Gastroesophageal sphincter (tissue), 4 donors: ENCODE measurements at places on chromosomes 3 and 15. TPM values are rescaled to one million over a fixed set of nuclear protein-coding genes. Genes with fewer than 3 reads are reported as not detected.

DNA sequence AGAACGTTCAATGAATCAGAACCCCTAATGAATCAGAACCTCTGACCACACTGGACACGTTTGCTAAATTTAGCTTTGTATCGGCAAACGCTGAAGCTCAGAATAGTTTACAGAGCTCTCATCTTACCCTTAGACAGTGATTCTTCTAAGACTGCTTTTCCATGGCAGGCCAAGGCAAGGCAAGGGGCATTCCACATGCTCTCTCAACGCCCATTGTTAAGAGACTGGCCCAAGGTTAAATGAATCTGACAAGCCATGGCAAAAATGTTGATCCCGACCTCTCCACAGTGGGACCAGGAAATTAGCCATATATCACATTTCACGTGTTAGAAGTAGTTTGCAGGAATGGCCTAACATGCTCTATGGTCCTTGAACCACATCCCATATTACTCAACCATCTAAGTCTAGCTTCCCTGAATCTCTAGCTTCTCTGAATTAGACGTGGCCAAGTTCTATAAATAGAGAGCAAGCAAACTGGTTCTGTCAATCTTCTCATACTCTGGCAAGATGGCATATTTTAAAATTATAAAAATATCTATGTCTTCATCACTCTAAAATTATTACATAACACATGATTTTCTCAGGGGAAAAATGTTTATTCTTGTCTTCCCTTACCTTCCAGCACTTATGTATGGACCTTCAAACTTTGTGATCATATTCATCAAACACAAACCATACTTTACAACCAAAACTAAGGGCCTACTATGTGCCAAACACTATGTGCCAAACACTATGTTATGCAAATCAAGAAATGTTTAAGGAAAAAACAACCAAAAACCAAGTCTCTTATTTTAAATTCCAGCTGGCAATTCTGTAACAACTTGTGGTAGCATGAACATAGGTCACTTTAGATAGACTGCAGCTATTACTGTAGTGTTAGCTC lies 54.3 kb downstream of the AAGAB start:
- no peak for ATAC-seq

DNA sequence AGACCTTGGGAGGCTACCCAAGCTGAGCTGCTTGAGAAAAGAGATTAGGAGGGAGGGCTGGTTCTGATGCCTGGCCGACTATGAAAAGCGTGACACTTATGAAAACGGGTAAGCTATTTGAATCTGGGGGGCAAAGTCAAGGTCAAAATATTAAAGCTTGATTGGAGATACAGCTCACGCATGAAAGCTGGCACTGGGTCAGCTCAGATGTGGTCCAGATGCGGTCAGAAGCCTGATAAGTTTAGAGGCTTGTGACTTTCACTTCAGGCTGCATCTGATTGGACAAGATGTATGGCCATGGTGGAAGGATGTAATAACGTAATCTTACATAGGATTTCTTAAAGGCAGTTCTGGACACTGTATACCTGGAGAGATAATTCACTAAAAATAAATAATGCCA lies 690.3 kb downstream of the NTRK3 start:
- no peak for ATAC-seq

GRCh38 chr3:188176884-188177283 lies 22.9 kb downstream of the LPP start:
- ATAC-seq: no peak

- no peak for ATAC-seq
These were observed 30.0 kb downstream of the MB21D2 start for GRCh38 chr3:192887701-192888100.

- no peak for ATAC-seq
These were observed 71.5 kb upstream of the TNIK start for GRCh38 chr3:171531716-171532115.

DNA sequence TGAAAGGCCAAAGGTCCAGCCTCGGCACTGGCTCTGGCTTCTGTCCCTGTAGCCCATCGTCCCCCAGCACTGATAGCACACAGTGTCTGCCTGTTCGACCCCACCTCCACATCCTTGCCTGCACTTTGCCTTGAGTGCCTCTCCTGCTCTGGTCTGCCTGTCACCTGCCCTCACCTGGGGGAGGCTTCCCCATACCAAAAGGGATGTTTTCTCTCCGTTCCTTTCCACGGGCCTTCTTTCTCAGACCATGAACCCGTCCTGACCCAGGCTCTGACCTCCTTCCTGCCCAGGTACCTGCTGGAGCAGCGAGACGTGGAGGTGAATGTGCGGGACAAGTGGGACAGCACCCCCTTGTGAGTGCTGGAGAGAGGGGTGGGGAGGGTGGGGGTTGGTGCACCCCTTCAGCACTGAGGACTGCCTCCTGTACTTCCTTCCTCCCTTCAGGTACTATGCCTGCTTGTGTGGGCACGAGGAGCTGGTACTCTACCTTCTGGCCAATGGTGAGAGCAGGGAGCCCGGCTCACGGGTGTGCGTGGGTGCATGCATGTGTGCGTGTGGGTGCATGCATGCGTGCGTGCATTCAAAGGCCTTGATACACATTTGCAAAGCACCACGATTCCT lies 1.5 kb downstream of the ABTB1 start:
- ATAC-seq: no peak

GRCh38 chr15:85423256-85423655 lies 42.9 kb downstream of the AKAP13 start:
- no peak for ATAC-seq

Gene SLC6A6
- 22.0 TPM for total RNA-seq

Gene MME
- 1.5 TPM for total RNA-seq

Gene MAGEF1
- total RNA-seq: 47.8 TPM

Gene DCUN1D1
- 41.8 TPM for total RNA-seq
